ENCODE measurements at places on chromosomes 7 and 10.

DNA sequence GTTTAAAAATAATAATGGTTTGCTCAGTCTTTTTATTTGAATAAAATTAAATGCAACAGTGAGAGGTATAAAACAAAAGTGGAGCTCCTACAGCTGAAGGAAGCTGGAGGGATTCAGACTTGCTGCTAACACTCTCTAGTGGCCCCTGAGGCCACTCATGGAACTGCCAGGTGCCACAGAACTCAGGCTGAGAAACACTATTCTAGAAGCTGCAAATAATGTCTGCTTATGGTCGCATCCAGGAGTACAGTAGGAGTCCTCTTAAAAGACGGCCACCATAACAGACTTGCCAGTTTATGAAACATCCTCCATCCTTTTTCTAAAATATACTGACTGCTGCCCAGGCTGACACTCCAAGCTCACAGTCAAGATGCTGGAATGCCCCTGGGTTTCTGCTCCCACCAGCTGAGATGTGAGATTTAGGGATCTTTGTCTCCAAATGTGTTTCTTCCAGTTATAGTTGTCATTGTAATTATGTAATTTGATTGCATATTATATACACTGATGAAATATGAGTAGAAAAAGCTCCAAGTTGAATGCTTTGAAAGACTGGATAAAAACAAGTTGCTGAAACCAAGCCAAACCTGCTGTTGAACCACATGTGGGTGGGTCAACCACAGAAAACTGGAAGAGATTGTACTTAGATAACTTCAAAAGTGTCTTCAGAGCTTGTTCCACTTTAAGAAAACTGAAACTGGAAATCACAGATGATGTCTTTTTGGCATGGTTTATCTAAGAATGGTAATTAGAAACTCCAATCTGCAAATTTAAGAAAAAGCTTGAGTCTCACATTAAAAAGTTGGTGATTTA lies 213.7 kb upstream of the AOAH start:
- DNase-seq: no peak

DNA sequence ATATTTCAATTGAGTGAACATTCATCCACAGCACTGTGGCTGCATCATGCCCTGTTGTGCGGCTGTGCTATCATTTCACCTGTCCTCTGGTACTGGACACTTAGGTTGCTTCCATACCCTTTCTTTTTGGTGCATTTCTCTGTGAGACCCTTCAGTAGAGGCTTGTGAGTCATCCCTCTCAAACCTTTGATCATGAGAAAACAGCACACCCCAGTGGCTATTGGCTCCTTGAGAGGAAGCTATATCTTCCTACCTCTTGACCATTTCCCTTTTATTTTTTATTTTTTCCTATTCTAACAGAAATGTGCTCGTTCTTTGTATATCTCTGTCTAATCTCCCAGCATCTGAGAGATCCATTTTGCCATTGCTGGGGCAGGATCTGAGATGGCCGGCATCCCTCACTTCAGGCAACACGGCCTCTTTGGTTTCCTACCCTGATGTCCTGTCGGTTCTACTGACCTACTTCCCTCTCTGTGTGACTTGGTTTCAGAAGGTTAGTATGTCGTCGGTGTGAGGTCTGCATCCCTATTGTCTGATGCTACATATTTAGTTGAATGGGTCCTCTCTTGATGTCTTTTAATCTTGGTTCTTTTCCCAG lies 23.8 kb upstream of the PIK3AP1 start:
- no peak for DNase-seq

DNA sequence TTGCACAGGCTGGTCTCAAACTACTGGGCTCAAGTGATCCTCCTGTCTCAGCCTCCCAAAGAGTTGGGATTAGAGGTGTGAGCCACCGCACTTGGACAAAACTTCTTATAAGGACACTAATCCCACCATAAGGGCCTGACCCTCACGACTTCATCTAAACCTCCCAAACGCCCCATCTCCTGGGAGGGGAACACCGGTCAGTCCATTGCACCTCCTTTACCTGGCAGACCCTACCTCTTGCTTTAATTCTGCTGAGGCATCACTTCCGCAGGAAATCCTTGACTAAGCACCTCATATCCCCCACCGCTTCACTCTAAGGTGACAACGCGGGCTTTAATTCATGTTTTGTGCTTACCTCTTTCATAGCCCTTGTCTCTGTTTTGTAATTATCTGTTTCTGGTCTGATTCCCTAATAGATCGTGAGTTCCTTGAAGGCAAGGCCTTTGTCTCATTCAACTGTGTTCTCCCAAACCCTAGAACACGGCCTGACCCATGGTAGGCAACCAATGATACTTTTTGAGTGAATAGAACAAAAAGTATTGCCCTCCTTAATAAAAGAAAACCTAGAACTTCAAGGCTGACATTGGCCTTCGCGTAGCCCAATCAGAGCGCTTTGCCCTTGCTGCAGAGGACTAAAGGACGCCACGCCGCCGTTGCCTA lies 481 bp upstream of the ZNF862 start:
- DNase-seq: no peak

GRCh38 chr10:32207544-32207943 lies 139.4 kb downstream of the EPC1 start:
- DNase-seq: peak; percentile 32

DNA sequence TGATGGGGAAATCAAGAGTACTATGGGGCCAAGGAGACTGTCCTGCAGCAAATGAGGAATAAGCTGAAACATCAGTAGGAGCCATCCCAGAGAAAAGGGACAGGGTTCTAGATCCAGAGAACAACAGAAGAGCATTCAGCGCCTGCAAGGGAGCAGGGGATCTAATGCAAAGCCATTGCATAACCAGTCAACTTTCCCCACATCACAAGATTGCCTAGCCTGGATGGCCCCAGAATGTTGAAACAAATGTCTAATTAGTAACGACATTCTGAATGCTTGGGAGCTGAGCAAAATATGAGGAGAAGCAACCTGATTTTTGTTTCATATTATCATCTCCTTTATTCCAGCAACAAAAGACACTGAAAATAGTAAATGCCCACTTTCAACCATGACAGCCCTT lies 2.7 kb upstream of the MPP7 start:
- no peak for DNase-seq

DNA sequence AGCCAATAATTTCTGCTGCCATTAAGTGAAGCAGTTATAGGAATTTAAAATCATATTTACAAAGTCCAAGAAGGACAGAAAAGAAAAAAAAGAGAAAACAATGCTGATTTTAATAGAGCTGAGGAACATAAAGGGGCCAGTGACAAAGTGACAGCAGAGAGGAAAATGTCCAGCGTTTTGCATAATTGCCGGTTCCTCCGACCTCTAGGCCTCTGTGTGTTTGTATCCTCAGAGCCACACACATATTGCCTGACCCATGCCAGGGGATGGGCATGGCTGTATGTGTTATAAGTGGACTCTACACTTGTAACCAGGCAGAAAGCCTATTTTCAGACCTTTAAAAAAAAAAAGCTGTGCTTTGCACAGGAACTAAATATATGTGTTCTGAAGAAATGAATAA lies 366.8 kb upstream of the C7orf33 start:
- DNase-seq: no peak

GRCh38 chr7:12768948-12769347 lies 81.5 kb downstream of the ARL4A start:
- no peak for DNase-seq

DNA sequence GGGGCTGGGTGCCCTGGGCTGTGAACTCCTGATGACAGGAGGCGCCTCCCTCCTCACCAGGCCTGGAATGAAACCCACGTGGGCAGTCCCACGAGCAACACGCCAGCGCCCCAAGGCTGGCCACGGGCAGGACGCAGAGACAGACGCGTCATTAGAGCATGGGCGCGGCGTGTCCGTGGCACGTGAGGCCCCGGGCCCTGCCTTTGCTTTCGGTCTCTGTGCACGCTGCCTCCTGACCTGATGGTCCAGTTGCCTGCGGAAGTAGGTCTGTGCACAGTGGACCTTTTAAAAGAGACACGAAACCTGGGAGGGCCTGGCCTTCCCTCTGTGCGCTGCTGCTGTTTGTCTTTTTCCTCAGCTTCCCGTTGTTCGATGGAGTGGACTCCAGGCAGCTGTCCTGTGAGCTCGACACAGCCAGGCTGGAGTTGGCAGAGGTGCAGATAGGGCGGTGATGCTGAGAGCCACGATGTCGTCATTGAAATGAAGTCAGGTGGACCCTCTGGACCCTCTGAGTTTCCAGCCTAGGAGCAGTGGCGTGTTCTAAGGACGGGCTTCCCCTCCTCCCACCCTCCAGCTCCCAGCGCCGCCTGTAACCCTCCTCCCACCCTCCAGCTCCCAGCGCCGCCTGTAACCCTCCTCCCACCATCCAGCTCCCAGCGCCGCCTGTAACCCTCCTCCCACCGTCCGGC lies 40.1 kb upstream of the CFAP46 start:
- no peak for DNase-seq

GRCh38 chr7:37916017-37916672 lies 472 bp downstream of the SFRP4 start:
- DNase-seq: no peak

DNA sequence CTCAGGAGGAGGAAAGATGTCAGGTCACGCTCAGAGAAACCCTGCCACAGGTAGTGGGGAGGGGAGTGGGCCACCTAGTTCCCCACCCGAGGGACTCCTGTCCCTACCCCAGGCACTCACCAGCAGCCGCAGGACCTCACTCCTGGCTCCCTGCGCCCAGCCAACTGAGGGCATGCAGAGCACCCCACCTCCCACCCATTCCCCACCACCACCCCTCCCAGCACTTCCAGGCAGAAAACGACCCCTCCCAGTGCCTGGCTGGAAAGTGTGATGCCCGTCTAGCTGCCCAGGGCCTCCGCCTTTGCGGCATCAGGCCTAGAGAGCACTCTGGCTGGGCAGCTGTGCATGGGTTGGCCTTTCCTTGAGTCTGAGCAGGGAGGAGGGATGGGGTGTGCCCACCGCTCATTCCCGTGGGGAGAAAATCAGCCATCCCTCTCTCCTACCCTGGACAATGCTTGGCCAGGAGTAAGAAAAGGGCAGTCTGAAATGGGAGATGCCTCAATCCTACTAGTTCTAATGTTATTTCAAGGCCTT lies 1.3 kb downstream of the C10orf105 start:
- no peak for DNase-seq

- no peak for DNase-seq
Measured at GRCh38 chr10:12981570-12981969, 19.9 kb downstream of the CCDC3 start.

GRCh38 chr7:26182283-26182682 lies 18.3 kb downstream of the HNRNPA2B1 start:
- no peak for DNase-seq

- DNase-seq: no peak
Measured at GRCh38 chr10:131251146-131251541, 60.4 kb downstream of the TCERG1L start.

- no peak for DNase-seq
Measured at GRCh38 chr7:135774284-135774683, 25.7 kb upstream of the FAM180A start.

GRCh38 chr7:128167791-128168666 lies 73.0 kb upstream of the LEP start:
- no peak for DNase-seq

Data from T-helper 9 cell (primary cell).